ENCODE measurements at places on chromosomes 12 and 14. TPM values are rescaled to one million over a fixed set of nuclear protein-coding genes. Genes with fewer than 3 reads are reported as not detected.

PLBD1 gene
- 4.7 TPM for polyA plus RNA-seq

GPX2 gene
- polyA plus RNA-seq = 301 TPM

ZBTB39 gene
- 1.4 TPM for polyA plus RNA-seq

SLC7A8 gene
- 22.1 TPM for polyA plus RNA-seq

DNA sequence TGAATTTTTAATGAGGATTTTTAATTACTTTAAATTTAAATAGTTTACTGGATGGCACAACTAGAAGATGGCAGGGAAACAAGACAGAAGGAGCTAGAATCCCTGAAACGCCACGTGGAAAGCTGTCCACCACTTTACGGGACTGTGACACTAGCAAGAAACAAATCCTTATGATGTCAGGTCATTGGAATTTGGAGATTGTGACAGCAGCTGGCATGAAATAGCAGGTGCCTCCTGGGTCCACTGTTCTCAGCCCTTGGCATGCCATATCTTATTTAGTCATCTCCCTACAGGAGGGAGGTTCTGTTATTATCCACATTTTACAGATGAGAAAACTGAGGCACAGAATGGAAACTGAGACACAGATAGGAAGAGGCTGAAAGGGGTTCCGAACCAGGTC is 113.8 kb downstream of the BCL11B start:
- no peaks in the 10 kb centered on the region for H3K27me3 ChIP-seq
- DNase-seq = no peak
- peaks cover 6% of the 10 kb centered on the region for H3K4me1 ChIP-seq
- no peaks in the 10 kb centered on the region for H3K36me3 ChIP-seq
- no peak overlapping the region for H3K27ac ChIP-seq

DNA sequence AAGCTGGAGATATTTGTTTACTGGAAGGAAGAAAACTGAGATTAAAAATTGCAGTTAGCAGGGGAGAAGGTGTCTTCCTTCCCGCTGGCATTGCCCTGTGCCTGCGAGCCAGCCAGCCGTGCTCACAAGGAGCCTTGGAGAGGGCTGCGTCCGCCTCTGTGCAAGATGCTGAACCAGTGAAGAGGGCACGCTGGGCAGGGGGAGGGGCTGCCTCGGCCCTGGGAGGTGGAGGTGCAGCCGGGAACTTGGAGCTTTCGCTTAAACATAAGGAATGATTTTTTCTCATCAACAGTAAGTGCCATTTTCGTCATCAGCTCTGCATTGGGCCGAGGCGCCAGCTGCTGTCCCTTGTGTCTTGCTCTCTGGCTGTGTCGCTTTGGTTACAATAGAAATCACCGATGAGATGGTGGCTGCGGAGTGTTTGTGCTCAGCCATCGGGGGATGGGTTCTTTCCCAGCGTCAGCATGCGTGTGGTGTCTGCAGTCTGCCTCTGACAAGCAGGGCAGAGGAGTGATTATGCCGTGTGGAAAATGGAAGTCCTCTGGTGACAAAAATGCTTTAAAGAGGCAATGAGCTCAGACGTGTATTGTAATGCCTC is 97.3 kb downstream of the ESR2 start:
- DNase-seq = peak; percentile 82
- H3K27ac ChIP-seq = peak overlapping the region; percentile 48
- peaks cover 6% of the 10 kb centered on the region for H3K36me3 ChIP-seq
- H3K27me3 ChIP-seq = no peaks in the 10 kb centered on the region

GRCh38 chr14:92926931-92927330 is 4.0 kb downstream of the CHGA start:
- peaks cover 40% of the 10 kb centered on the region for H3K27me3 ChIP-seq
- H3K27ac ChIP-seq = no peak overlapping the region
- H3K36me3 ChIP-seq = no peaks in the 10 kb centered on the region
- H3K4me1 ChIP-seq = no peaks in the 10 kb centered on the region
- H3K4me3 ChIP-seq = no peak overlapping the region

- no peak for DNase-seq
- peaks cover 8% of the 10 kb centered on the region for H3K36me3 ChIP-seq
- peak overlapping the region; percentile 3 for H3K4me3 ChIP-seq
- no peaks in the 10 kb centered on the region for H3K27me3 ChIP-seq
- peaks cover 42% of the 10 kb centered on the region for H3K4me1 ChIP-seq
- peak overlapping the region; percentile 85 for H3K27ac ChIP-seq
Measured at GRCh38 chr14:68928770-68929550, 50.1 kb downstream of the ACTN1 start.

- no peak overlapping the region for H3K4me3 ChIP-seq
- H3K4me1 ChIP-seq = no peaks in the 10 kb centered on the region
- H3K27ac ChIP-seq = no peak overlapping the region
- no peaks in the 10 kb centered on the region for H3K36me3 ChIP-seq
Measured at GRCh38 chr12:93638954-93639353, 38.2 kb upstream of the CRADD start.
